ENCODE measurements at places on chromosomes 6 and 20.

GRCh38 chr6:112253841-112254816, at the start of gene LAMA4:
Gene LAMA4 (minus strand): TSS chr6:112254567. CDS start chr6:112254150, 417 bp downstream.
- peak; percentile 80 for DNase-seq

- DNase-seq: no peak
Measured at GRCh38 chr6:43016176-43016942, 2.3 kb downstream of the KLHDC3 start.

DNA sequence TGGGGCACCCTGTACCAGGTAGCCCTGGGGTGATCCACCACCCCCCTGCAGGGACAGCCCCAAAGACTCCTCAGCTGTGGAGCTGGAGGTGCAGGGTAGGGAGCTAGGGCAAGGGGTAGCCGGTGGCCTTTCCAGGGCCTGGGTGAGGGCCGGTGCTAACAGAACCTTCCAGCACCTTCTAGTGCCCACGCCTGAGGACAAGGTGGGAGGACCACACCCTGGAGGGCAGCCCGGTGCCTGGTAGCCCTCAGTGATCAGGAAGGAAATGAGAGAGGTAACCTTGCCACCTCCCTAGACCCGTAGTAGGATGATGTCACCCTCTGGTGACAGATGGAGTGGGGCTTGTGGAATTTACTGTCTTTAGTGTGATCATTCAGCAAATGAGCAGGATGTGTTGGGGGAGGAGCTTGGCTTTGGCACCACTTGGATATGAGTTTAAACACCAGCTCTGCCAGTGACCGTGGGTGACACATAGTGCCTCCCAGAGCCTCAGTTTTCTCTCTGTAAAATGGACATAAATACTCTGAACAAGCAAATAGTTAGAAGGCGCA, 187.7 kb downstream of the NFATC2 start:
- peak; percentile 65 for DNase-seq

GRCh38 chr6:158292016-158292415, 20.2 kb upstream of the TULP4 start:
- DNase-seq: no peak
